ENCODE measurements at places on chromosomes 2 and 18.

DNA sequence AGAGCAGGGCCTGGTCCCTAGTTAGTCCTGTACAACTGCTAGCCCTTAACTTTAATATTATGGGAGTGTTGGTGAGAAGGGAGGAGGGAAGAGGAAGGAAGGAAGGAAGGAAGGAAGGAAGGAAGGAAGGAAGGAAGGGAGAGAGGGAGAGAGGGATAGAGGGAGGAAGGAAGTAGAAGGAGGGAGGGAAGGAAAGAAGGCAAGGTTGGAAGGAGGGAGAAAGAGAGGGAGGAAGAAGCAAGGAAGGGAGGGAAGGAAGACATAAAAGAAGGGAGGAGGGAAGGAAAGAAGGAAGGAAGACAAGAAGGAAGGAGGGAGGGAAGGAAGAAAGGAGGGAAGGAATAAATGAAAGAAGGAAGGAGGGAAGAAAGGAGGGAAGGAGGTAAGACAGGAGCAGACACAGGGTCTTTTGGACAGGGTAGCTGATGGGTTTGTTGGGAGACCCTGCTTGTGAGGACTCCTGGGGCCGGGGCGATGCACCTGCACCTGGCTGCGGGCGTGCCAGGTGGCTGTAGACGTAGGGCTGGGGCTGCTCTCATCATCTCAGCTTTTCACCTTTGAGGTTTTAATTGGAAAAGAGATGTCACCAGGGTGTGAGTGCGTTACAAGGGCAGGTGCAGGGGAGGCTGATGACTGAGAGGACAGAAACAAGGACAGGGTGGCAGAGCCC lies 5.9 kb upstream of the POMC start:
- no peaks in the 10 kb centered on the region for H3K36me3 ChIP-seq
- H3K4me1 ChIP-seq: no peaks in the 10 kb centered on the region
- H3K27ac ChIP-seq: no peak overlapping the region
- H3K4me3 ChIP-seq: no peak overlapping the region
- H3K27me3 ChIP-seq: no peaks in the 10 kb centered on the region

DNA sequence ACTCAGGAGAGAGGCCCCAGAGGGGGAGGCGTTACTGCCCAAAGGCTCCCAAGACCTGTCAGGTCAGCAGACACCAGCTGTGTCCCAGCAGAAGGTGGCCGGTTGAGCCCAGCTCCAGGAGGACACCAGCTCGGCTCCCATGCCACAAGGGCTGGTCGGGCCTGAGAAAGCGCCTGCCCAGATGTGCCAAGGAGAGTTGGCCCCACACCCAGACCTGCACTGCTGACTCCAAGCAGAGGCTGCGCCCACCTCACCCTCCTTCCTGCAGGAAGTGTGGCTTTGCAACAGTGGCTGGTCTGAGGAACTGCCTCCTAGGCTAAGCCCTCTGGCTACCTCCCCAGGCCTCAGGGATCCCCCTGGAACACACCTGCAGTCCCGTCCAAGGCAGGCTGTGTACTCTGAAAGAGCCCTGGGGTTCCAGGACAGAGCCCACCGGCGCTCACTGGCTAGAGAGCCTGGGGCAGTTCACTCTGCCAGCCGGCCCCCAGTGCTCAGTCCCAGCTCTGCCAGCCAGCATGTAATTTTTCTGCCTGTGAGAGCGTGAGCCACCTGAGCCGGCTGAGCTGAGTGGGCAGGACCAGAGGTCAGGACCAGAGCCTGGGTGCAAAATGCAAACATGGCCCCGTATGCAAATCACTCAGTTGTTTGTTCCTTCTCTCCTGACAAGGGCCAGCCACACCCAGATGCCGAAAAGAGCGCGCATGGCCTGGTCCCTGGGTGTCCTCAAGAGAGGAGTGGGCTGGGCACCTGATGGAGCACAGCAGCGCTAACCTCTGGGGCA lies 36.9 kb upstream of the PTMA start:
- peaks cover 46% of the 10 kb centered on the region for H3K4me1 ChIP-seq
- peak overlapping the region; percentile 95 for H3K27ac ChIP-seq
- H3K4me3 ChIP-seq: no peak overlapping the region
- H3K27me3 ChIP-seq: no peaks in the 10 kb centered on the region
- no peak for DNase-seq

GRCh38 chr2:45748239-45748638 lies 96.8 kb downstream of the PRKCE start:
- no peaks in the 10 kb centered on the region for H3K36me3 ChIP-seq
- H3K4me1 ChIP-seq: peaks cover 8% of the 10 kb centered on the region
- H3K4me3 ChIP-seq: no peak overlapping the region

GRCh38 chr2:67130531-67131256 lies 266.4 kb upstream of the ETAA1 start:
- H3K27me3 ChIP-seq: no peaks in the 10 kb centered on the region
- no peak overlapping the region for H3K27ac ChIP-seq
- no peak for DNase-seq
- H3K4me3 ChIP-seq: no peak overlapping the region
- no peaks in the 10 kb centered on the region for H3K4me1 ChIP-seq

GRCh38 chr2:82485701-82486100 lies 1973.4 kb downstream of the SUCLG1 start:
- no peaks in the 10 kb centered on the region for H3K27me3 ChIP-seq
- H3K27ac ChIP-seq: no peak overlapping the region
- no peak for DNase-seq
- H3K4me3 ChIP-seq: no peak overlapping the region
